ENCODE measurements at places on chromosomes 11 and 22. TPM values are rescaled to one million over a fixed set of nuclear protein-coding genes. Genes with fewer than 3 reads are reported as not detected.

DNA sequence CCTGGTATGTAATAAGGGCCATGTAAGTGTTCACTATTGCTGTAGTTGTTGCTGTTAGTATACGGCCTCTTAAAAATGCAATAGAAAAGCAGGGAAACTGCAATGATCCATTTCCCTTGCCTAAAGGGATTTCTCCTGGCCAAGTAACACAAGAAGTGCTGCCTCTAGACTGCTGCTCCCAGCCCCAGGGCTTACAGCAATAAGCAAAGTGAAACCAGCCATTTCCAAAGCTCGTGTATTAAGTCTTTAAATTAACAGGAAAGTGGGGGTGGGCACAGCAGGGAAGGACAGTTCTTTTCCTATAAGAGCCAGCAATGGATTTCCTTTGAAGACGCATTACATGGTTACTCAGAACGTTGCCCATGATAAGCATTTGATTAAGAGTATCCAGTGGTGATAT, 36.9 kb upstream of the WT1 start:
- DNase-seq = no peak
- H3K27ac ChIP-seq = no peak overlapping the region
- H3K27me3 ChIP-seq = no peaks in the 10 kb centered on the region
- H3K4me1 ChIP-seq = no peaks in the 10 kb centered on the region

Gene MYEOV
- 0.88 TPM for total RNA-seq

Gene RAPSN
- total RNA-seq = 0.29 TPM

Gene TYR
- total RNA-seq = not detected

Gene CRYBB2
- not detected for total RNA-seq

Gene ASPHD2
- total RNA-seq = 6.2 TPM

Gene TNNI2
- total RNA-seq = not detected

All from osteoblast (primary cell).